GM23338 (cell line): ENCODE measurements at places on chromosomes 1 and 21. TPM values are rescaled to one million over a fixed set of nuclear protein-coding genes. Genes with fewer than 3 reads are reported as not detected.

GRCh38 chr1:94011709-94012595 lies 102.7 kb upstream of the GCLM start:
- peak; percentile 35 for DNase-seq

The ARID1A gene
- 82.1 and 104 TPM in 2 replicates for total RNA-seq

DNA sequence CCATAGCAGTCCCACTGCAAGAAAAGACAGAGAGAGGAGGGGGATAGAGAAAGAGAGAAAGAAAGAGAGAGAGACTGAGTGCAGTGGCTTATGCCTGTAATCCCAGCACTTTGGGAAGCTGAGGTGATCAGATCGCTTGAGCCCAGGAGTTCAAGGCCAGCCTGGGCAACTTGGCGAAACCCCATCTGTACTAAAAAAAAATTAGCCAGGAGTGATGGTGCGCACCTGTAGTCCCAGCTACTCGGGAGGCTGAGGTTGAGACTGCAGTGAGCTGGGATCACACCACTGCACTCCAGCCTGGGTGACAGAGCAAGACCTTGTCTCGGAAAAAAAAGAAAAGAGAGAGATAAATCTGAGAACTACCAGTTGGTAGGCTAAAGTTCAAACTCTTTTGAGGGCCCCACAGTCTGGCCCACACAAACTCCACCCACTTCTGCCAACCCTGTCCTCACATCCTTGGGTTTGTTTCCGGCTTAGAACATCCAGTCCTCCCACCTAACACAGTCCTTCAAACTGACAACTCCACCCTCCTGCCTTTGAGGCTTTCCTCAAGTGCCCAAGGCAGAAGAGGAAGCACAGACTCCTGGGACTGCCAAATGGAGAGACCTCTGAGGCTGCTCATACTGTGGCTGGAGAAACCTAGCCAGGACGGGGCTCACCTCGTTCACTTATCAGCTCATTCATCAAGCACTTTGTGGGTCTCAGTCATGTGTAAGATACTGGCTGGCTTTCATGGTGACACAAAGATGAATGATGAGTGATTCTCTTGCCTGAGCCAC lies 20.1 kb downstream of the TFAP2E start:
- DNase-seq = no peak

The NTNG1 gene
- total RNA-seq = 9.1 and 10.3 TPM in 2 replicates

GRCh38 chr1:200226969-200227303 lies 182.9 kb downstream of the ZNF281 start:
- DNase-seq = no peak

The LHX8 gene
- total RNA-seq = 0.27 and 0.73 TPM in 2 replicates

GRCh38 chr1:41387667-41388091 lies 26.4 kb downstream of the FOXO6 start:
- peak; percentile 90 for DNase-seq

DNA sequence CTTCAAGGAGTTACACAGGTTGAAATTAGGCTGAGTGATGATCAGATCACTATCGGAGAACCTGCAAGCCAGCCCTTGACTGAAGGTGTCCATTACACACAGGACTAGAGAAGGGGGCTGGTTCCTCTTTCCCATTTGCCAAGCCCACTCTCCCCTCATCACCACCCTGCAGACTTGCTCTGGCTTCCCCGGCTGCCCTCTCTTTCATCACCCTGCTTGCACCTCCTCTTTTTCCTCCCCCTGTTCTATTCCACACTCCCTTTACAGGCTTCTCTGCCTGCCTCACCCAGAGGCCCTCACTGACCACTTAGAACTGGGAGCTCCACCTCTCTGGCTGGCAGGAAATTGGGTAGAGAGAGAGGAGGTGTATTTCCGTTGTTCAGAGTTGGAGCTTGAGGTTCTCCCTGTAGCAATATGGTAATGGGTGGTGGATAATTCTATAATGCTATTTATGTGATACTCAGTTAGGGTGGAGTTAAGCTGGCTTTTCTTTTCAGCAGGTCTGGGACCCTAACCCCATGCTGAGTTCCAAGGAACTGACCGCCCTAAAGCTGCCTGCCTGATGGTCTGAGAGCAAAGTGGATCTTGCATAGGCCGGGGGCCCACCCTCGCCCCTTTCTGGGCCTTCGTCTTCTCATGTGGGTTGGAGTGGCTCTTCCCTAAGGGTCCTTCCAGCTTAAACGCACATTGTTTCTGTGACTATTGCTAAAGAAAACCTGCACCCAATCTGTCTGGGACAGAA lies 111.8 kb upstream of the ADAR start:
- DNase-seq = no peak

The FMO3 gene
- not detected in 2 replicates for total RNA-seq

The TNNT2 gene
- 4.5 and 7.5 TPM in 2 replicates for total RNA-seq

DNA sequence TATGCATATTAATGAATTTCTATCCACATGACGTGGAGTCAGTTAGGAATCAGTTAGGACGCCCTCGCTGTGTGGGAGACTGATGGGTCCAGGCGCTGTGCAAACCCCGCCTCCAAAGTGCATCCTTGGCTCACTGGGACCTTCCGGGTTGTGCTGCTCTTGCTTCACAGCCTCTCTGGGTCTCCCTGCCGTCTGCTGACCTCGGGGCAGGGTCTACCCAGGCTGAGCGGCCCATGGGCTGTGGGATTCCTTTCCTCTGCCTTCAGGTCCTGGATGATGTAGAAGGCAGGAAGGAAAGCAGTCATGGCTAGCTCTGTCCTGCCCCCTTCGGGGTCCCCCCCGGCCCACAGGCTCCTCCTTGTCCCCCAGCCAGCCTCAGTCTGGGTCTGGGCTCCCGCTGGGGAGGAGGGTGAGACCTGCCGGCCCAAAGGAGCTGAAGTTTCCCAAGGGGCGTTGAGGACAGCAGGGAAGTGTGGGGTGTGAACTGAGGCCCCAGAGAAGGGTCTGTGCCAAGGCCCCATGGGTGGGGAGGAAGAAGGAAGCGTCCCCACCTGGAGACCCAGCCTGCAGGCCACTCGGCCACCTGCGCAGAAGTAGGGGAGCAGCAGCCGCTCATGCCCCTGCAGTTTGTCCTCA lies 24.6 kb upstream of the CDK11A start:
- DNase-seq = peak; percentile 50

DNA sequence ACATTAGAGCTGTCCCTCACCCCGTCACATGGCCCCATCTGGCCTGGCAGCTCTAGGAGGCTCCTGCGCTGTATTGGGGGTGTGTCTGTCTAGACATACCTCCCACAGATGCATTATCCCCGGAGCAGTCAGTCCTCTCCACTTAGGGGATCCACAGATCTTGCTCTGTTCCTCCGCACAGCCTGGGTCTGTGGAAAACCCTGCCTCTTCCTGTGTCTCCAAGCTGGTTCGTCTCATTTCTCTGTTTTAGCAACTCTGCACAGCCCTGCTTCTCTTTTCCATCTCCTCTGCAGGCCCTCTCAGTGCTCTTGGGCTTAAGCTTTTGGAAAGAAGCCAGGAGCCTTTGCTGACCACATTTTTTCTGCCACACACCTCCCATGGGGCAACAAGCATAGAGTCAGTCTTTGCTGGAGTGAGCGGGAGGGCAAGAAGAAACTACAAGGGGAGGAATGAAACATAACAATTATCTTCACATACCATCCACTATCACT lies 241.5 kb downstream of the FOXD2 start:
- DNase-seq = no peak

- DNase-seq = no peak
Measured at GRCh38 chr1:184866991-184867788, 107.1 kb downstream of the NIBAN1 start.

GRCh38 chr1:100344774-100345173 lies 7.5 kb upstream of the CDC14A start:
- no peak for DNase-seq

The SYPL2 gene
- 0.49 and 1.6 TPM in 2 replicates for total RNA-seq

GRCh38 chr21:31194510-31195293 lies 149.4 kb downstream of the TIAM1 start:
- no peak for DNase-seq

The AGL gene
- 22.9 and 30.6 TPM in 2 replicates for total RNA-seq
